ENCODE measurements at places on chromosomes 3 and 15.

DNA sequence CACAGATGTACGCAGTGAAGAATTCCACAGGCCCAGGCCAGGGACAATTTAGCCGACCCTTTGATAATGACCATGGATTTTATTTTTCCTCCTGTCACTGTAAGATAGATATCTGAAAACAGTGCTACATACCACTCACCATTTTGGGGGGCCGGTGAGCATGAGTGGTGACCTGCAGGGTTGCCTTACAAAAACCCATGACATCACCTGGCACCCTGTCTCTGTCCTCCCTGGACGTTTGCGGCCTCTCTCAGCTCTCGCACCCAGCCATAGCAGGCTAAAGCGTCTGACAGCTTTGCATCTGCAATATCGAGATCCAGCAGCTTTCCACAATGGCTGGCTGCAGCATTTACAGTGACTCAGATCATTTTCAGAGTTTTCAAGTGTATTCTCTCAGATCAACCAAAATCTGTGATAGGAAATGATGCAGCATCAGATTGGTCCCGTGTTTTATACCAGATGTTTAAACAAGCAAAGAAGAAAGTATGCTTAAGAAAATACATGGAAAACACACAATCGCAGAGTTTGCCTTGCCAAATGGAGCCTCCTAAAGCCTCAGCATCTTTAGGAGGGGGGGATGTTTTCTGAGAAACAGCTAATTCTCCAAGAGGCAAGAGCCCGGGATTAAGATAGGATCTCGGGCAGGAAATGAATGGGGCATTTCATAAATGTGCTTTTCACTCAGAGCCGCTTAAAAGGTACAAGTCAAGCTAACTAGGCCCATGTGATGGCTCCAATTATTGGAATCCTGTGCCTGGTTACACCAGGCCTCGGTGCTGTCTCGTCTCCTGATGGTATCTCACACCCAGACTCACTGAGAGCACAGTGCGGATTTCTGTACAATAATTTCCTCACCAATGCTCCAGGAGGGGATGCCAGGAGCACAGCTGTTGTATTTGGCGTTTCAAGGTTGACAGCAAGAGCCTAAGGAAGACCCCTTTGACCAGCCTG, 257.3 kb downstream of the XXYLT1 start:
- no peak for DNase-seq

DNA sequence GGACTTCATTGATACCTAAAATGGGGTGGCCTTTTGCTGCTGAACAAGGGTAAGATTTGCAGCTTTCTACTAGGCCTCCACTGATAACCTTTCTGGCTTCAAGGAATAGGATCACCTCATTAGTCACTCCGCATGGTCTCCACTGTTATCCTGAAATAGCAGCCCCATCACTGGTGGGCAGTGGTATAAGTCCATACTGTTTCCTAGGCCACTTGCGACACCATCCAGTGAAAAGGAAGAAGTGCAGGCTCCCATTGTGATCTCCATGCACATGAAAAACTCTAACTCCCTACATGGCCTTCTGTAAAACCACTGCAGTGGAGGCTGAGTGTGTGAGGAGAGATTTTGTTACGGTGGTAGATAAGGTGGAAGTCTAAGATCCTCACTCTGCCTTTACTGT, 1455.9 kb downstream of the SI start:
- no peak for DNase-seq

GRCh38 chr3:125058529-125058928, 2.7 kb upstream of the HEG1 start:
- DNase-seq, result no peak

DNA sequence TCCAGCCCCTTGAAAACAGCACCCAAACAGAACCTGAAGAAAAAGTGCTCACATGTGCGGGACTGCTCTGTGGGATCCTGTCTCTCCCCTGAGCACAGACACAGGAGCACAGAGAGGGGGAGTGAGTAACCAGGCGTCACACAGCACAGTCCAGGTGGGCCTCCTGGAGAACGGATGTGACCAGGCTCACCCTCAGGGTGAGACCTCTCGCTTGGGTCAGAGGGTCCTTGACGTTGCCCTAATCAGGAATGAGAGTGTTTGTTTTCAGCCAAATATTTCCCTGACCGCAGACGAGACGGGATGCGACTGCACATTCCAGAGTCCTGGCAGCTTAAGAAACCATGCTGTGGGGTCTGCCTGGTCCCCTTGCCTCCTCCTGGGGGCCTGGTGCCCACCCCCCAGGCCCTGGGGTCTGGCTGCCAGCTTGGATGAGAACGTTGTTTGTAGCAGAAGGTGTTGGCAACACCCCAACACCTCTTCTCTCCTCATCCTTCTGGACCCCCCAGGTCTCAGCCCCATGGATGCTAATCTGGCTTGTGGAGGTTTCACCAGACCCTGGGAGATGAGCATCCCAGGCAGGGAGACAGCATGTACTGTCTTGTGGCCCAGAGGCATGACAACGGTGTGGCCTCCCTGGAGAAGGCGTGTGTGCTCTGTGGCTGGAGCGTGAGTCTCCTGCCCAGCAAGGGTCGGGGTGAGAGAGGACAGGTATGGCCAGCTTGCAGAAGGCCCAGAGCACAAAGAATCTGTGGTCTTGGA, 42.1 kb upstream of the SLC6A6 start:
- DNase-seq, result no peak

DNA sequence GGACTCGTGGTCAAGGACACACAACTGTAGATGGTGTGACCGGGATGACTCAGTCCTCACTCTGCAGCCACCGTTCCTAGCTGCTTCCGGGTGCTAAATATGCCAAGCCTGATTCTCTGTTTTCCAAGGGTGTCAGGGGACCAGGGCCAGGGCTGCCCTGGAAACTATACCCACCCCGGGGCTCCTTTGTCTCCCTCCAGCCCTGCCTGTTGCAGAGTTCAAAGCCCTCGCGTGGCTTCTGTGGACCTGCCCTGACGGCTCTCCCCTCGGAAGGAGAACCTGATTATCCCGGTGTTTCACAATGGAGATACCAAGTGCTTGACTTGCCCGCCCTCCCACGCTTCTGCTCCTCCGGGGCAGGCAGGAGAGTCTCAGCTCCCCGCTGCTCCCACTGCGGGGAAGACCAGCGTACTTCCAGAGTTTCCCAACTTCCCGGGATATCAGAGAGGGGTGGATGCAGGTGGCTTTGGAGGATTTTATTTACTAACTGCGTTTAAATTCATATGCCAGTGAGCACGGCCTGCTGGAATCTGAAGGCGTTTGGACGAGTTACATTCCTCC, 125.0 kb downstream of the ASB7 start:
- DNase-seq, result no peak

DNA sequence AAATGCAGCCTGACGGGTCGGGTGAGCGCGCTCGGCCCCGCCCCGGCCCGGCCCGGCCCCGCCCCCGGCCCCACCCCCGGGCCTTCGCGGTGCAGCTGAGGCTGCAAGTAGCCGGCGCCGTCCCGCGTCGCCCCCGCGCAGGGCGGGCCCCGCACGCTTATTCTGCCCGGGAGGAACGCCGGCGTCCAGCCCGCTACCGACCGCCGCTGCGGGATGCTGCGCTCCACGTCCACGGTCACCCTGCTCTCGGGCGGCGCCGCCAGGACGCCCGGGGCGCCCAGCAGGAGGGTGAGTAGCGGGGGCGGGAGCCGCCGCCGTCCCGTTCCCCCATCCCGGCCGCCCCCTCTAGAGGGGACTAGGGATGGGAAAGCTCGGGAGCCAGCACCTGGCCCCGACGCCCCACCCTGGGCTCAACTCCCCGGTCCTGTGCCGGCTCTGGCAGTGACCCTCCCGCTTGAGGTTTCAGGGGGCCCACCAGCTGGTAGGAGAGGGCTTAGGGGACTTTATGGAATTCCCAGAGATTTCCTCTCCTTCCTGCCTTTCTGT, at the start of gene MYZAP:
MYZAP (plus strand) TSS at position 83 of the 546 bp plus-strand sequence; CDS start at position 214, 131 bp downstream.
- no peak for DNase-seq

DNA sequence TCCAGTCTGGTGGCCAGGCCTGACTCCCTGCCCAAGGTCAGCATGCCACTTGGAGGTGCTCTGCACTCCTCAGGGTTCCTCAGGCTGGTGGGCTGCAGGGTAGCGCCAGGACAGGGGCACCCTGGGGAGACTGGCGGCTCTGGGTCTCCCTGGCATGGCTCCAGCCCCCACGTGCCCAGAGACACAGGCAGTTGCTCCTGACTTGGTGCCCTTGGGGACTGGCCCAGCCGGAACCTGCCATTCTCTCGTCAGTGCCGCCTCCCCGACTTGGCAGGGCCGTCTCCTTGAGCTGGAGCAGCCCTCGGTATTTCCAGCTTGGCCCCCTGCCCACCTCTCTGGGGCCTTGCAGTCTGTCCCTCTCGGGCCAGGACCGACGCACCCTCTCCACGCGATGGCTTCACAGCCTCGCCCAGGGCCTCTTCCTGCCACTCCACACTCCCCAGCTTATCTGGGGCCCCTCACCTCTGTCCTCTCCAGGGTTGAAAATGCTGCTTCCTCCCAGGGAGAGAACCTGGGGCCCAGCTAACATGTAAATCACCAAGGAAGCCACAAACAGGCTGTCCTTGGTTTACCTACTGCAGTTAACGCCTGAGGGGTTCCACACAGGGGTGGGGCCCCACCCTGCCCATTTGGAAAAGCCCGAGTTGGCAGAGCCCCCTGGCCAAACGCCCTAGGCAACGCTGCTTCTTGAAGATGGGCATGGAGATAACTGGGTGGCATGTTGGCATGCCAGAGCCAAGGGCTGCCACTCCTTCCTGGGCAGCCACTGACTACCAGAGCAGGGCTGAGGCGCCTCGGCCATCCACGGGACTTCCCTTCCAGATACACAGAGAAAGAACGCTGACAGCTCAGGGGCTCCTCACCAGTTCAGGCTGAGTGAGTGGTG, 61.4 kb downstream of the SMAD6 start:
- no peak for DNase-seq

GRCh38 chr15:70267879-70268278, 170.2 kb upstream of the TLE3 start:
- DNase-seq, result no peak

- no peak for DNase-seq
Measured at GRCh38 chr15:55965091-55965490, 28.3 kb downstream of the NEDD4 start.

DNA sequence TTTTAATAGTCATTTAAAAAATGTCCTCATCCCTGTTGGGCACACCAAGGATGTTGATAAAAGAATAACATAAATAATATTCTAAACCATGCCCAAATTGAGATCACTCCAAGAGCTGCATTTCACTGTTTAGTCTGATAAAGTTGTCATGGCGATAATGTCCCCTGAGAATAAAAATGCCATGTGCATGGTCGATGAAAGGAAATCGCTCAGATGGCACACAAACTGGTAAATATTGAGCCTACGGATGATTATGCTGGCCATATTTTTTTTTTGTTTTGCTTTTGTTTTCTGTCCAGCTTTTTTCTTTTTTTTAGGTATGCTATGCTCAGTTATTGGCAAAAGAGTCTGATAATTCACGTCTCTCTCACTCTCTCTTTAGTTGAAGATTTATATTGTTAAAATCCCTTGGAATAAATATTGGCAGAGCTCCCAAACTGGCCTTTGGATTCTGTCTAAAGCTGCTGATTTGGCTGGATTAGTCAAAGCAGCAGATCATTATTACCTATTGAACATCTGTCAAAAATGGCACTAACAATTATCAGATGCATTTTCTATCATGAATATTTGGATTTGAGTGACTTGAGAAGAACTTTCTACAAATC, 643.8 kb downstream of the SQOR start:
- DNase-seq, result no peak

DNA sequence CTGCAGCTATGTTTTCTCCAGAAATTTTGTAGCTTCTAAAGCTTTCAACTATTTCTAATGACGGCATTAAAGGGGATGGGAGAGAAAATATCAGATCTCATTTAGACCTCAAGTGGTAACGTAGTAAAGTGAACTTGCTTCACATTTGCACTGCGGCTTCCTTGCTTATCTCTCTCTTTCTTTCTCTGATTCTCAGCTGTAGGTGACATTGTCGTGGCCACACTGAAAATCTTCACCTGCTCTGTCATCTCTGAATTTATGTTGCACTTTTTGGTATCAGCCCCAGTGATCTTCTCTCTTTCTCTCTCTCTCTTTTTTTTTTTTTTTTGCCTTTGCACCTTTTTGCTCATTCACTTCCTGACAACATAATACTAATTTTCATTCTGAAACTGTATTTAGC, 254.1 kb upstream of the SATB1 start:
- DNase-seq, result no peak

DNA sequence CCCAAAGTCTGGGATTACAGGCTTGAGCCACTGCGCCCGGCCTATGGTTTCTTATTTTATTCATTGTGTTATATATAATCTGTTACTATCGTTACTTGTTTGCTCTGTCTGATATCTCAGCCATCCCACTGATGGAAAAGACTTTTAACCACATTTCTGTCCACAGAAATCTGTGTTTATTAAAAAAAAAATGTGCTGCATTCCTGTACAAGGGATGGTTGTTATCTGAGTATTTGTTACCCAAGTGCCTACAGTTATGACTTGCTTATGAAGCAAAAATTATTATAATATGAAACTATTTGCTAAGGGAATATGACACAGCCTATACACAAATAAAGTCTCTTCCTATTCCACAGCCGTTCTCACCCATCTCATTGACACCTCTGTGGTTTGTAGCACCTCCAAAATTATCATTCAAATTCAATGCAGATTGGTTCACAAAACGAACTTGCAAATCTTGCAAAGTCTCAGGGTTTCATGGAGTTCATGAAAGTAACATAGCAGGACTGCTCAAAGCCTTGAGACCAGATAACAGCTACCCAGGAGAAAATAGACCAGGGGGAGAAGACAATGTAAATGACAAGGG, 47.4 kb upstream of the UBE2E1 start:
- DNase-seq, result no peak

DNA sequence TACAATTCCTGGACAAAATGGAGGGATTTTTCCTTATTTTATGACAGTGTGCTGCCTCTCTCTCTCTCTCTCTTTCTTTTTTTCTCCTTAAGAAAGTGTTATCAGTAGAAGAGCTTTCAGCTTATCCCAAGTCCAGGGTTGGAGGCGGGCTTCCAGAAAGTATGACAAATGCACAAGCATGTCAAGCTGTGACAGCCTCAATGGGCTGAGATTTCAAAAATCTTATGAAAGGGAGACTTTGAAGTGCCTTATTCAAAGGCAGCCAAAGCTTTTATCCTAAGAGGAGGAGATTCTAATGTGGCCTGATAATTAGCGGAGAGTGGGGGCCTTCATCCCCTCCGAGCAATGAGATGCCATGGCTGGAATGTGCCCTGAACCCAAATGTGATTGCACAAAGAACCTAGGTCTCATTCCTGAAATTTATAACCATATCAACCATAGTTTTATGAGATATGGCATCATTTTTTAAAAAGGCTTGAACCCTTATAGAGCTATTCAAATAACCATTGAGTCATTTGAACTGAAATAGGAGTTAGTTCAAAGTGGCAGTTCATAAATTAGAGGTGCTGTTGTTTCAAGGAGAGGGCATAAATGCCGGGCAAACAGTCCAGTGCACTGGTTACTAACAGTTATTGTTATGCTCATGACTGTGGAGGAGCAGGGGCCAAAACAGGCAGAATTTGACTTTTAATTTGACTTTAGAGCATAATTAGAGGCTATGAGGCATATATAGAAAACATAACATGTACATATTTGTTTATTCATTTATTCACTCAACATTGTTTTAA, 261.6 kb upstream of the THRB start:
- no peak for DNase-seq

DNA sequence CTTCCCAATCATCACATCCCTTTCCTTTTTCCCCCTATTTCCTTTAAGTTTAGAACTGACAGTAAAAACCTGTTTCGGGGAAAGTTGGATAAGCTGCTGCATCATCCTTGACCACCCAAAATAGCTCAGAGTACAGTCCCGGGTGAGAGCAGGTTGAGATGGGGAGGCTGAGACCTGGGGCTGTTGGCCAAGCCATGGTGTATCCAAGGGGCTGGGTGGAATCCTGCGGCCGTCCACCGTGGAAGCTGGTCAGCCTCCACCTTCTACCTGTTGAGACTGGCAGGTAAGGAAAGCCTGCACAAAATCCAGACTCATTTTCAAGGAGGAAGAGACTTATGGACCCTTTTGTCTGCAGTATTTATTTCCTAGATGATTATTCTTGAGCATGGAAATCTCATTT, 128.2 kb upstream of the PLXNA1 start:
- no peak for DNase-seq
